ENCODE measurements at places on chromosomes 11 and 22.

DNA sequence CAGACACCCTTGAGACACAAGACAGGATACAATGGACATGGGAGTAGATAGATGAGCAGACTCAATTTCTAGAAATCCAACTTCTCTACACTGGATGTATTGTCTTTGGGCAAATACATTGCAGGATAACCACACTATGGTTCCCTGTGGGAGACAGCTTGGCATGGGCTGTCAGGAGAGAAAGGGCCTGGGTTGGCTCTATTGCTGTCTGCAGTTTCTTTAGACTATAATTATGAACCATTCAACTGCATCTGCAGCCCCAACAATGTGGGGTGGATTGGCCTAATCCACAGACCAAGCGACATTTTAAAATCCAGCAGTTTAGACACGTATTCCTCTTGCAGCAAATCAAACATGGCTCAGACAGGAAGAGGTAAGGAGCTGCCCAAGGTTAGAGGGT lies 60.3 kb downstream of the ETS1 start:
- no peak for DNase-seq

DNA sequence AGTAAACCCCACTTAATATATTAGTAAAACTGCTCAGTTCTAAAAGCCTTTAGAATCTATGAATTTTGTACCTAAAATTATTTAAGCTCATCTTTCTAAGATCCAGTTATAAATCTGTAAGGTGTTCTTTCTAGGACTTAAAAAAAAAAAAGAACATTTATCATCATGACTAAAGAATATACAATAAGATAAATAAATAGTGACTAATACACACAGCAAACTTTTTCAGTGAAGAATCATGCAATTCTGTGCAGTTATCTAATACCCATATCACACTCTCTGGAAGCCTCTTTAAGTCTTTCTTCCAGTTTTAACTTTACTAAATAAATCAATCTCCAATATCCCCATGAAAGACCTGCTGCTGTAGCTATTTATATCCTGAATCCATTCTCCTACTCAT lies 59.8 kb downstream of the CEP57 start:
- no peak for DNase-seq

DNA sequence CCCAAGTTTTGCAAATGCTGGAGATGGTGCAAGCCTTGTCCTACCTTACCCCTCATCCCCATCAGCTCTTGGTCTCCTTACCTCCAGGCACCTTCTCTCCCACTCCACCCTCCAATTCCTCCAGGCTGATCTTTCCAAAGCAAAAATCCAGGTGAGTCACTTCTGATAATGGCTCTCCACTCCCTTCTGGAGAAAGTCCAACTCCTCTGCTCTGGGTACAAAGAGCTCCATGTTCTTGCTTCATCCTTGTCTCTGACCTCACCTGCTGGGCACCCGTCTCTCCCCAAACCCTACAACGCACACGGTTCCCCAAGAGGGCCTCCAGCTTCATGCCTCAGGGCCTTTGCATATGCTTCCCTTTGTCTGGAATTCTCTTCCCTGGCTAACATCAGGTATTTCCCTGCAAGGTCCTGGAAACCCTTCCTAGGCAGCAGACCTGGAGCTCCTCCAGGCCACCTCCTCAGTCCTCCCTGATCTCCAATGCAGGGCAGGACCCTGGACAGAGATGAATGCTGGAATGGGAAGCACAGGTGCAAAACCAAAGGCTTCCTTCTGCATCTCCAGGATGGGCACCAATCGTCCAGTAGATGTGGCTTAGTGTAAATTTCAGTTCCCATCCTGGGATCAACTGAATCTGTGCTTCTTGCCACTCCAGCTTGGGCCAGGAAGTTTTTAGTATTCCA lies 22.7 kb downstream of the IFT27 start:
- peak; percentile 10 for DNase-seq

DNA sequence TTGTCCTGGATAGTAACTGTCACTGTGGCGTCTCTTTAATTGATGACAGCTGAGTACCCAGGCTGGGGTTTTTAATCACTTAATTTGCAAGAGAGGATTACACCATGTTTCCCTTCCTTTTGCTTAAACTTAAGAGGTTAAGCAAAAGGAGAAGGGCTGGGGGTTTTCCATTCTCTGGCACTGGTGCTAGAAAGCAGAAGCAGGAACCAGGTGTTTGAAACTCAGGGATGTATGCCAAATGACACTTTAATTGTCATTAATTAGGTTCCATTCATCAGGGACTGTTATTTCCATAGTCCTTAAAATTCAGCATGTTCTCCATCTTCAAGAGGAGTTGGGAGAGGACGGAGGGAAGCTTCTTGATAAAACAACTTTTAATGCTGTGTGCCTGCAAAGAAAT lies 746.2 kb downstream of the NELL1 start:
- DNase-seq: no peak

- no peak for DNase-seq
Measured at GRCh38 chr11:24748261-24748660, 251.4 kb downstream of the LUZP2 start.

GRCh38 chr11:76083563-76084451 lies 122.5 kb downstream of the WNT11 start:
- DNase-seq: no peak

GRCh38 chr11:131537196-131537595 lies 166.8 kb downstream of the NTM start:
- DNase-seq: no peak

- DNase-seq: no peak
Measured at GRCh38 chr11:112050721-112051120, 23.1 kb downstream of the PIH1D2 start.

- DNase-seq: no peak
Measured at GRCh38 chr11:45984192-45984591, 61.7 kb downstream of the LARGE2 start.

DNA sequence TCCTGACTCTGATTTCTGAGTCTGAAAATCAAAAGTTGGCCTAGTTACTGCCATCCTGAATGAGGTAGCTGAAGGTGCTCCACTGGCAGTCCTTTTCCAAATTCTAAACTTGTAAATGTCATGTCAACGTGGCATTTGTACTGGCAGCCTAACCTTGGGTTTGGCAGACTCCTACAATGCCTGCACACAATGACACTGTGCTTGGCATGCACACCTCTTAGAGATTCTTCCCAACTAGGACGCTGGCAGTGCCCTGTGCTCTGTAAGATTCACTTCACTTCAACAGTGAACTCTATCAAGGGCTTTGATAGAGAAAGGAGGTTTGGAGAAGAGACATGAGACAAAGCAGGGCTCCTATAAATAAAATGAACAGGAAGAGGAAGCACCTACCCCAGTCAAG lies 21.9 kb upstream of the PPP2R1B start:
- DNase-seq: no peak

DNA sequence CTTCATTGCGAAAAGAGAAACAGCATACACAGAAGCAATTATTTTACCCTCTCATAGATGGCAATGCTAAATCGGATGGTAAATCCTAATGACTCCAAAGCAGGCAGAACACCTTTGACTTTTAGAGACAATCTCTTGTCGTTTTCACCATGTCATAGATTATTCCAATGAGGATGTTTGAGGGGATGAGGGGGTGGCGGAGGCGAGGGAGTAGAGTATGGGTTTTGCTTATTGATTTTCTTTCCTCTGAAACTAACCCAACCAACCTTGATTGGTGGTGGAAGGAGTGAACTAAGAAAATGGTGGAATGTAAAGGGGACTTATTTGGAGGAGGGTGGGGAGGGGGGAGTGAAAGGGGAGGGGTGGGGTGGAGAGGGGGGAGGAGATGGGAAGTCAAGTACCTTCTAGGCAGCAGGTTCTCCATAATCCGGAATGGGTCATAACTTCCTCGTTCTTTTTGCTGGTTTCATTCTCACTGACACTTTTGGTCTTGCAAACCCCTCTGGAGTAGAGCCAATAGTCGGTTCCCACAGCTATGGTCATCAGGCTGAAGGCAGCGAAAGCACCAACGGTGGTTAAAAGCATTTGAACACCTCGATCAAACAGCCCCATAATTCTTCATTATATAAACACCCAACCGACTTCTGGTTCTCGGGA lies 1.5 kb downstream of the CACNG2 start:
- DNase-seq: no peak

- DNase-seq: no peak
Measured at GRCh38 chr22:19981171-19981960, 35.3 kb downstream of the ARVCF start.

DNA sequence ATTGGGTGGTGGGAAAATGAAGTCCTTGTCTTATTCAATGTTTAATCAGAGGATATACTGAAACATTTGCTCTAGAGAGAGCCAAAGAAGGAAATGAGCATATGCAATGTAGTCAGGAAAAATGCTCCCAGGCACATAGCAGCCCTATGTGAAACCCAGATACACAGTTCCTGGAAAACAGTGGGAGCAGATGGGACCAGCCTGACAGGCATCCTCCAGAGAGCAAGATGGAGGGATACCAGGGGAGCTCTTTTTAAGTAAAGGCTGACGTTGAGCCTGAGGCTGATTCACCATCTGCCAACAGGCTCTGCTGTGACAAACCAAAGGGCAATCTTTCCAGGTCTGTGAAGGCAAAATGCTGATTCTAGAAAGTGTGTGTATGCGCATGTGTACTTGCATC lies 559.4 kb upstream of the KIRREL3 start:
- DNase-seq: no peak

GRCh38 chr11:17150521-17150920 lies 57.3 kb downstream of the PIK3C2A start:
- DNase-seq: no peak

DNA sequence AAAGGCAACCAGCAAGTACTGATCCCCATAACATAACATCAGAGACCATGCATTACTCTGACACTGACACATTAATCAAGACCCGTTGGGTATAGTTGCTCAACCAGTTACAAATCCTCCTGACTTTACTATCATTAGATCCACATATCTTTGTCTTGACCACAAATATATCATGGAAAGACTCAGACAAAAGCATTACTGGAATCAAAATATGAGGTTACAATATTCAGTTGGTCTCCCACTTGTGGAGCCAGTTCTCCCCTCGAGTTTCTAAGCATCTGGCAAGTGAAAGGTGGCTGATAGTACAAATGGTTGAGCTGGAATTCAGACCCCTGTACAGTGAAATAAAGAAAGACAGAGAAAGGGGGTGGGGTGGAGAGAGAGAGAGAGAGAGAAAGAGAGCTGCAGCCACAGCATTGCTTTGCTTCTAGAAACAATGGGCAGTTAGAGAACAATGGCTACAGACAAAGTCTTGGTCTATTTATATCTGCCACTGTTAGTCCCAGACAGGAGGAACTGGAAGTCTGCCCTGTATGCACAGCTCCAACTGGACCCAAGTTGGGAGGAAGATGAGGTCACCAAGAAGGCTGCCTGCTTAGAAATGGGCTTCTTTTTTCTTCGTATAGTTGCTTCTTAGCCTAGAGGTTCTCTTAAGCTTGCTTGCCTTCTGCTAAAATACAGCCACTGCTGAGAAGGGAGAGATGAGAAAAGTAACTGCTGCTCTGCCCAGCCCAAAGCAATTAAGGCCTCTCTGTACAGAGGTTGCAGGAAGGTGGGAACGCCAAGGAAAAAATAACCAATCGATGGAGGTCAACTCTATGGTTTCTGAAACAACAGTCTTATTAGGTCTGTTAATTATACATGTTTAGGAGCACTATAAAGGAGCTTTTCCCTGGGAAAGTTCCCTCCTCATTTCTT lies 85.5 kb downstream of the ETS1 start:
- no peak for DNase-seq

DNA sequence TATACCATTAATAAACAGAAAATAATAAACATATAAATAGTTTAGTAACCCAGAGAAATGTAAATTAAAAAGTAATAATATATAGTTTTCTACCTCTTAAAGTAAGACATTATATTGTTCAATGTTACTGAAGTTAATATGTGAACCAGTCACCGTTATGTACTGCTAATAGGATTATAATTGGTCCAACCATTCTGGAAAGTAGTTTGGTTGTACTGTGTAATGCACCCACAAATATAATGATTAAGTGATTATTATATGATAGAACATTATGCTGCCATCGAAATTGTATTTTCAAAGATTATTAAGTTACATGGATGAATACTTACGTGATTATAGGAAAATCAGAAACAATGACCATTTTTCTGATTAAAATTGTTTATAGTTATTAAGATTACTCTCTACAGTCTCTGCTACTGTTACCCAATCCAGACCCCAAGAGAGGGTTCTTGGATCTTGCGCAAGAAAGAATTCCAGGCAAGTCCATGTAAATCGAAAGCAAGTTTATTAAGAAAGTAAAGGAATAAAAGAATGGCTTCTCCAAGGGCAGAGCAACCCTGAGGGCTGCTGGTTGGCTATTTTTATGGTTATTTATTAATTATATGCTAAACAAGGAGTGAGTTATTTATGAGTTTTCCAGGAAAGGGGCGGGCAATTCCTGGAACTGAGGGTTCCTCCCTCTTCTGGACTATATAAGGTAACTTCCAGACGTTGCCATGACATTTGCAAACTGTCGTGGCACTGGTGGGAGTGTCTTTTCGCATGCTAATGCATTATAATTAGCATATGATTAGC lies 50.1 kb downstream of the ACER3 start:
- DNase-seq: peak; percentile 38

DNA sequence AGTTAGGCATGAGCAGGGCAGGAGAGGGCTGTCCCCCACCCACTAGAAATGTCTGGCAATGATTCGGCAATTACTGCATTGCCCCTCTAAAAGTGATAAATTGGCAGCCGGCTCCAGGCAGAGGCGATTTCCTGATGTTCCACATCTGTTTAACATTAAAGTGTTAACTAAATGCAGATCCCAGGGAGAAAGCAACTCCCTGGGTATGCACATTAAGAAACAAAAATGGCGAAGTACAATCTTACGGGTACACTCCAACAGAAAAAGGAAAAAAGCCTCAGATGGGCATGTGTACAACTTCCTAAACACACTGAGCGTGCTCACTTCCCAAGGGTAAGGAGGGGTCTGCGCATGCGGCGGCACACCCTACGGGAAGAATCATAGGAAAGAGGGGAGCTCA lies 314.4 kb downstream of the CASP12 start:
- no peak for DNase-seq

DNA sequence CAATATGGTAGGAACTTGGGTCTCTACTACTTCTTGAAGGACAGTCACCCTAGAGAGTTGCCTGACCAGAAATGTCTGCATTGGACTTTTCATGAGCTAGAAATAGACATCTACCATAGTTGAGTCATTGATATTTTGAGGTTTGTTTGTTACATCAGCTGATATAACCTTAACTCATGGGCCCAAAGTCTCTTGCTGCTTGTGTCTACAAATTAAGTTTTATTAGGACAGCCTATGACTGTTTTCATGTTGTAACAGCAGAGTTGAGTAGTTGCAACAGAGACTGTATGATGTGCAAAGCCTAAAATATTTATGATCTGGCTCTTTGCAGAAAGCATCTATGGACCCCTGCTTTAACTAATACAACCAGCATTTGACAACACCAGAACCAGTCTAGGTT lies 155.3 kb downstream of the MIAT start:
- no peak for DNase-seq

- peak; percentile 53 for DNase-seq
Measured at GRCh38 chr22:45290410-45290936, 5.7 kb downstream of the UPK3A start.

GRCh38 chr11:10225553-10225952 lies 68.5 kb downstream of the SBF2 start:
- no peak for DNase-seq

- DNase-seq: no peak
Measured at GRCh38 chr11:21769188-21769587, 423.7 kb upstream of the ANO5 start.

GRCh38 chr11:59186130-59186594 lies 14.2 kb downstream of the DTX4 start:
- DNase-seq: peak; percentile 68

All from WTC11 (cell line).